ENCODE measurements at places on chromosomes 2 and 18.

DNA sequence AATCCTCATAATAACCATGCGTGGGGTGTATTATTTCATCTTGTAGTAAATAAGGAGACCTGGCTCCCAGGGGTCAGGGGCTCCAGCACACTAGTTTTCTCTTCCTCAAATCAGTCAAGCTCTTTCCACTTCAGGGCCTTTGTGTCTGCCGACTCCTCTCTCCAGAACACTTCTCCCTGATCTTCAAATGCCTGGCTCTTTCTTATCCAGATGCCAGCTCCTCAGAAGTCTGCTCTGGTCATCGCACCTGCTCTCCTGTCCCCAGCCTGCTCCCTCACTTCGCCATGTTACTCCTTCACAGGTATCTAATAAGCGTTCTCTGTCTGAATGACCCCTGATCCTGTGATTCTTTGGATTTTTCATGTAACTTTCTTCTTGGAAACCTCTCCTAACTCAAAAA is 62.0 kb downstream of the GYPC start:
- no peak for DNase-seq

DNA sequence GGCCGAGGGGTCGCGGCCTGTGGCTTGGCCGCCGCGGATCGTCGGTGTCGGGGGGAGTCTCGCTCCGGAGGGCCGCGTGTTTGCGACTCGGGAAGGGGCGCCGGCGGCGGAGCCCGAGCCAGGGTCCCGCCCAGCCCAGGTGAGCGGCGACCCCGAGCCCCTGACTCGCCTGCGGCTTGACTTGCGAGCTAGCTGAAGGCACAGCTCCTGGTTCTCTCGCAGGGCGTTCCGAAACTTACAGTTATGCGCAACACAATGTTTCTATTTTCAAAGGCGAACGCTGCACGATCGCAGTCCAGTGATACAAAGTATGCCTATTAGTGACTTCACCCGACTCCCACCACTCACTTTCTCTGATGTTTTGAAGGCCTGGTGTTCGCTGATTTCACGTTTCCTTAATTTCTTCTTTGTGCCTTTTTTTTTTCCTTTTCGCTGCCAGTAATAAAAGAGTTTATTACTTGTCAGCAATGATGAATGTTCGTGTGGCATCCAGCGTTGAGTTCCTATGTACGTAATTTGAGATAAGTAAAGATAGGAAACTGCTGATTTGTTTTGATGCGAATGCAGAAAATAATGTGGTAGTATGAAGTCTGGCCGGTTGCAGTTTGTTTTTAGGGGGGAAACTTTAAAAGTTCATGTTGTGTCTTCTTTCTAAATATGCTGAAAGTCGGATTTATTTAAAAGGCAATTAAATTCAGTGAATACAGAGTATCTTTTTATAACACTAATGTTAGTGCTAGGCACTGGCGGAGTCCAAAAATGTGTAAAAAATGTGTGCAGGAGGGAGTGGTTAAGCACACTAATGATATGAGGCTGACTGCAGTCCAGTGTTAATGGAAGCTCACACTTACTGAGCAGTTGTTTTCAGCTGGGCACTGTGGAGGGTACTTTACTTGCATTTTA is 706 bp downstream of the UBXN2A start:
- no peak for DNase-seq

- DNase-seq, result no peak
These were observed 27.3 kb upstream of the BIN1 start for GRCh38 chr2:127134235-127134634.

GRCh38 chr2:173358616-173359015 is 3.9 kb downstream of the CDCA7 start:
- DNase-seq, result no peak

GRCh38 chr2:117702098-117702497 is 112.4 kb upstream of the DDX18 start:
- DNase-seq, result no peak

DNA sequence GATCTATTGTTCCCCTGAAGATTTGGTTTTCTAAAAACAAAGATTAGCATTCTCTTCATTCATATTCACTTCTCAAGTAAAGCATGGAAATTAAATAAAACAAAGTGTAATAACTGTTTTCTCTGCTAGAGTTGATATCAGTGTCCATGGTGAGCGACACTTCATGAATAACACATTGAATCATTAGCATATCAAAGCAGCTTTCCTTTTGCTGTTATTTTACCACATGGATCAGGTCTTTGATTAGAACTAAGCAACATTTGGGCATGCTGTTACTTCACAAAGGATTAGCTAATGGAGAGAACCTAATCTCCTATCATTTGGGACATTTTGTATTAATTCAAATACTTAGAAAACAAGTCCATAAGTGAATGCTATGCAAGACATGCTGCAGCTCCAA is 368.8 kb upstream of the CDH19 start:
- no peak for DNase-seq

DNA sequence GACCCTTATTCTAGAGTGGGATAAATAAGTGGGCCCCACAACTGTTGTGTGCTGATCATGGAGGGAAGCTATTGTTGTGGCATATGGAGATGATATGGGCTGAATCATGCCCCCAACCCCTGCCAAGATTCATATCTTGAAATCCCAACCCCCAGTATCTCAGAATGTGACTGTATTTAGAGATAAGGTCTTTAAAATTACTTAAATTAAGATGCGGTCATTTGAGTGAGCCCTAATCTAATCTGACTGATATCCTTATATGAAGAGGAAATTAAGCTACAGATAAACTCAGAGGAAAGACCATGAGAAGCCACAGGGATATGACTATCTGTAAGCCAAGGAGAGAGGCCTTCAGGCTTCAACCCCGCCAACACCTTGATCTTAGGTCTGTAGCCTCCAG is 188.3 kb upstream of the RND3 start:
- no peak for DNase-seq

GRCh38 chr2:233251306-233252116 is at the start of gene ATG16L1:
Gene ATG16L1 (plus strand): TSS chr2:233251673. CDS start chr2:233251828, 155 bp downstream.
- DNase-seq, result peak; percentile 91

- no peak for DNase-seq
These were observed 489.8 kb downstream of the ADCYAP1 start for GRCh38 chr18:1394426-1394825.

DNA sequence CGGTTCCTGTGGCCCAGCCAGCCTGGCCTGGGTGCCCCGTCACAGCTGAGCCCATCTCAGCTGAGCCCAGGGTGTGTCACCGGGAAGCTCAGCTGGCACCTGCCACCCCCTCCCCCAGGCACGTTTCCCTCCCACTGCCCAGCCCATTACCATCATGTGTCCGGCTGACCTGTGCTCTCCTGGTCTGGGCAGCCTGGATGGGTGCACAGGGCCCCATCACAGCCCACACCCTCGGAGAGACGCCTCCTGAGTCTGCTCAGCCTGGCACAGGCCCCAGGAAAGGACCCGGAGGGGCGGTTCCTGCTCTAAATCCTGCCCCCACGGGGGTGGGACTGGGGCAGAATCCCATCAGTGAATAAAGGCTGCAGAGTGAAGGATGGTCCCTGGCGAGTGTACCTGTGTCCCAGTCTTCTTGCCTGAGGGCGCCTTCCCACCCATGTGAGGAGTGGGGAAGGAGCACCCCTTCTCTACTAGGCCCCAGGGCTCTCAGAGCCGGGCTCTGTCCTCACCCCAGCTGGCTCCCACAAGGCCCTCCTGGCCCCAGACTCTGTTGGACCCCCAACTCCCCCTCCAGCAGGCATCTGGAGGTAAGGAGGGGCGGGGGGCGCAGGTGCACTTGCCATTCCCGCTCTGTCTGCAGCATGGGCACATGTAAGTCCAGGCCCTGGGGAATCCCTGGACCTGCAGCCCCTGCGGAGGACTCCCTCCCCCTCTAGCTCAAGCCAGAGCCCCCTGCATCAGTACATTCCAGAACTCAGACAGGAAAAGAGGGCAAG is 21.2 kb downstream of the GPC1 start:
- DNase-seq, result no peak

DNA sequence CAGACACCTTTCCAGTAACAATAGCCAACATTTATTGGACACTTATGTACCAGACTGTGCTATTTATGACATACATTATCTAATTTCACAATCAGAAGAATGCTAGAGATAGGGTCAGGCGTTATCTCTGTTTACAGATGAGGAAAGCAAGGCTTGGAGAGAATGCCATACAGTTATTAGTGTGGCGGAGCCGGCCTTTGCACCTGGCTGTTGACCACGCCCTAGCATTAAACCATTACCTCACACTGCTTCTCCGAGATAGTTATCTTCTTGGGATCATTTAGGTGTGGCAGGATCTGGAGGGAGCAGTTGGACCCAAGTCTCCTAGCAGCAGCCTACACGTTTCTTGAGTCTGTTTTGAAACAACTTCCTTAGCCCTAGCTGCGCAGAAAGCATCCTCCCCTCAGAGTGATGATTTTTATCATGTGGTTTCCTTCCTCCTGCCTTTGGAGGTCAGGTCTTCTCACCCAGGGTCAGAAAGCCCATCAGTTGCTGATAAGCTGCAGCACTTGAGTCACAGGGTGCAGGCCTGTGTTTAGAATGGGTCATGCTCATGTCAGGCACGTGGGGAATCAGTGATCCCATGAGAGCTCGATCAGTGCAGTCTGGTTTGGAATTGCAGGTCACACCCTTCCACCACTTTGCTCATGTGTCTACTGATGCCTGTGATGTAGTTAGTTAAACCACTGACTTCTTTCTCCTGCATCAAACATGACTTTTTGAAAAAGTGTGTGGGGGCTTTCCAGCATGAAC is 118.2 kb downstream of the SPTBN1 start:
- peak; percentile 45 for DNase-seq

DNA sequence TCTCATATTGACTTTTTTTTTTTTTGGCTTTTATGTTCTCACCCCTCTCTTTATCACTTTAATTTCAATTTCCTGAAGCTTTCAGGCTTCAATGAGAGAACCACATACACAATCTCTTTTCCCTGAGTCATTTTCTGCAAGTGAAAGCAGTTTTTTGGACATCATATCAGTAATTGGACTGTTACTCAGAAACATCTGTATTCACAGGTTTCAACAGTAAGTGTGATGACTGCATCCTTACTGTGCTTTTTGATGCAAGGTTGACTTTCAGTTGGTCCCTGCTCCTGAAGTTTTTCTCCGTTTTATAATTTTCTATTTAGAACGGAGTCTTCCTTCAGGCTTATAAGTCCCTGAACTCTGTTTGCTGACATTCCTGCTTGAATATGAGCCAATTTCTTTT is 70.5 kb upstream of the CCBE1 start:
- DNase-seq, result no peak

DNA sequence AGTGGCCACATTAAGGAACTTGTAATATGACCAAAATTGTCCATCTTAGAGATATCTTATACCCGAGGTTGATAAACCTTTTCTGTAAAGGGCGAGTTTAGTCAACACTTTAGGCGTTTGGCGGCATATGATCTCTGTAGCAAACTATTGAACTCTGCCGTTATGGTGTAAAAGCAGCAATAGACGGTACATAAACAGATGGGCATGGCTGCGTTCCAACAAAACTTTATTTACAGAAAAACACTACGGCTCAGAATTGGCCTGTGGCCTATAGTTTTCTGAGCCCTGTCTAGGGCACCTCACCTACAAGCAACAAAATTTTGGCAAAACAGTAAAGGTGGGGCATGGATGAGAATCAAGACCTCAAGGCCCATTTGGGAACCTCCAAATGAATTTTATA is 121.9 kb upstream of the HAAO start:
- no peak for DNase-seq

DNA sequence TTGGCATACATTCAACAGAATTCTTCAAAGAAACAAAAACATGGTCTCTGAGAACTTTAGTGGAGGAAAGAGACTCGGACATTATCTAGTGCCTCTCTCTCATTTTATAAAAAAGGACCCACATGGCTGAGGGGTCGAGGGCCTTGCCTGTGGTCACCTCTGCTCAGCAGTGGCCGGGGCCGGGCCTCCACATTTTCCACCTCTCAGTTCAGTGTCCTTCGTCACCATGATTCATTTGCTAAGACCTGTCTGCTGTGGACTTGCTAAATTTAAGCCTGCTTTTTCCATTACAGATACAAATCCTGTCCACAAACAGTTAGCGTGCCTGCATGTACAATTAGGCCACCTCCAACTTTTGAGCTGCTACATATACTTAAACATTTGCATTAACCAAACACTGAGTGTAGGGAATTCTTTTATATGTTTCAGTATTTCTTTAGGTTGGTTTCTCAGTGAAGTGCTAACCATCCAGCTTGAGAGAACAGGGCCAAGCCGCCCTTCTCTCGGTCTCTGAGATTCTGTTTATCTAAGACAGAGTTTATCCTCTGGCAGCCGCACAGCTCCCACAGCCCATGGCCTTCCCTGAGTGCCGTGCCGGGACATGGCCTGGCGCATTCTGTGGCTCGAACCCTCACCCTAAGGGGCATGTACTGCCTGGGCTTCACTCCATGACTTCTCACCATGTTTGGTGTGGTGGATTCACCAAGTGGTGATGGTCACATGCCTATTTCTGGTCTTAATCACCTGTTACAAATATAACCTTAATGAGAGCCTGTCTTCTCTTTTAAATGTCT is 46.2 kb downstream of the COA5 start:
- no peak for DNase-seq

DNA sequence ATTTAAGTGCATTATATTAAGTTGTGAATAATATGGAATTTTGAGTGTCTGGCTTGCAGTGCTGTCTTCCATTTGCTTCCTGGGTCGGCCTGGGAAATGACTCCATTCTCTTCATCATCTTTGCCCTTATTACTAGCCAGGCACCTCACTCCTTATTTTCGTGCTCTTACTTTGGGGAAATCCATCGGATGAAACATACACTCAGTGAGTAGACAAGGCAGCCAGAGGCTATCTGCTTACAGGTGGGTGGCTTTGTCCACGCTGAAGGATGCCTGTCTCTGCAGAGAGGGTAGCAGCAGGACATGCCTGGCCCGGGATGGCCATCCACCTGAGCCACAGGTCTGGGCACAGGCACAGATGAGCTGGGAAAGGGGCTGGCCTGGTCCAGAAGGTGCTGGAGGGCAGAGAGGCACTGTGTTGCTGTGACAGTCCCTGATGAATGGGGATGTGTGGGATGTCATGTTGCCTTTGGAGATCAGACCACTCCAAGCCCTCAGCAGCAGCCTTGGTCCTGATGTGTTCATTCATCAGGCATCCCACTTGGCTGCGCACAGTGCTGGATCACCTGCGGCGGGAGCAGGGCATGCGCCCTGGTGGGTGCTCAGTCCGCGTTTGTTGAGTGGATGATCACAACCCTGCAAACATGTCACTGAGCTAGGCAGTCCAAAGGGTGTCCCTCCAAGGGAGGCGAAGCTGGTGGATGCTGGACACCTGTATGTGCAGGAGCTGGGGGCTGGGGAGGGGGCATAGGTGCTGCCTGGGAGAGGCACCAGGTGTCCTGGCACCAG is 236.0 kb downstream of the LDLRAD4 start:
- no peak for DNase-seq

GRCh38 chr2:119706221-119706620 is 27.2 kb downstream of the TMEM177 start:
- DNase-seq, result no peak

DNA sequence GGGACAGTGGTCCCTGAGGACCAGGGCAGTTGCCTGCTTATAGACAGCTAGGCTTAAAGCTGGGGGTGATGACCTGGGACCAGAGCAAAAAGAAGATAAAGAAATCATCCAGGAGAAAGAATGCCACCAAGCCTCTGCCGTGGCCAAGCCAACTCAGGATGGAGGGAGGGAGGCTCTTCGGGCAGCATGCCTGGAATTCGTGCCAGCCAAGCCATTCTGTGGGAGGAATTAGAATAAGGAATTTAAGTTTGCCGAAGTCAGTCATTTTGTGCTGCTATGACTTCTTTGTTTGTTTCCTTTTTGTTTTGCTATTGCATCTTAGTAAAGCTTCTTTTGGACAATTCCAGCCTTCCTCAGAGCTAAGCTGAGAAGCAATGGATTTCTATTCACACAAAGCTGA is 124.1 kb downstream of the EN1 start:
- DNase-seq, result no peak

Data from effector CD8-positive, alpha-beta T cell (primary cell).